ENCODE measurements at places on chromosomes 7 and 10. TPM values are rescaled to one million over a fixed set of nuclear protein-coding genes. Genes with fewer than 3 reads are reported as not detected.
A peak's percentile ranks its signal among the peaks of the same experiment; 100 is the strongest.

Gene POLL
- total RNA-seq, result 11.3 TPM

Gene WASHC2A
- 14.8 TPM for total RNA-seq

Gene CYREN
- 20.3 TPM for total RNA-seq

Gene GIMAP6
- 17.5 TPM for total RNA-seq

Gene SLC39A12
- 0.05 TPM for total RNA-seq

Gene HYAL4
- total RNA-seq, result not detected

Gene UNCX
- not detected for total RNA-seq

Gene SH2D4B
- 0.19 TPM for total RNA-seq

GRCh38 chr10:103067484-103067883 lies 125.6 kb downstream of the NT5C2 start:
- no peak overlapping the region for H3K4me3 ChIP-seq
- H3K4me1 ChIP-seq, result no peaks in the 10 kb centered on the region
- H3K27me3 ChIP-seq, result no peaks in the 10 kb centered on the region

DNA sequence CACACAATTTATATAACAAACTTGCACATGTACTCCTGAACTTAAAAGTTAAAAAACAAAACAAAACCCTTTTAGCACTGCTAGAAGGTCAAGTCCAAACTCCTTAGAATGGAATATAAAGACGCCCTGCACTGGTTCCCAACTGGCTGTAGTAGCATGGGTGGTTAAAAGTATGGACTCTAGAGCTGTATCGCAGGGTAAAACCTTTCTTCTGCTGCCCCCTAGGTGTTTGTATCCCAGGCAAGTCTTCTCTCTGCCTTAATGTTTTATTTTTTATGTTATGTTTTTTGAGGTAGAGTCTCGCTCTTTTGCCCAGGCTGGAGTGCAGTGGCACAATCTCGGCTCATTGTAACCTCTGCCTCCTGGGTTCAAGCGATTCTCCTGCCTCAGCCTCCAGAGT lies 35.2 kb downstream of the LSMEM1 start:
- no peaks in the 10 kb centered on the region for H3K4me1 ChIP-seq
- H3K4me3 ChIP-seq, result no peak overlapping the region
- no peaks in the 10 kb centered on the region for H3K36me3 ChIP-seq
- no peaks in the 10 kb centered on the region for H3K27me3 ChIP-seq
- H3K27ac ChIP-seq, result no peak overlapping the region

- H3K4me1 ChIP-seq, result no peaks in the 10 kb centered on the region
- H3K4me3 ChIP-seq, result no peak overlapping the region
- no peaks in the 10 kb centered on the region for H3K36me3 ChIP-seq
- no peak for DNase-seq
These were observed 32.7 kb downstream of the VWA2 start for GRCh38 chr10:114271779-114272167.

GRCh38 chr10:62632071-62632809 lies 172.3 kb upstream of the ADO start:
- H3K36me3 ChIP-seq, result no peaks in the 10 kb centered on the region
- no peak for DNase-seq
- H3K27ac ChIP-seq, result no peak overlapping the region

DNA sequence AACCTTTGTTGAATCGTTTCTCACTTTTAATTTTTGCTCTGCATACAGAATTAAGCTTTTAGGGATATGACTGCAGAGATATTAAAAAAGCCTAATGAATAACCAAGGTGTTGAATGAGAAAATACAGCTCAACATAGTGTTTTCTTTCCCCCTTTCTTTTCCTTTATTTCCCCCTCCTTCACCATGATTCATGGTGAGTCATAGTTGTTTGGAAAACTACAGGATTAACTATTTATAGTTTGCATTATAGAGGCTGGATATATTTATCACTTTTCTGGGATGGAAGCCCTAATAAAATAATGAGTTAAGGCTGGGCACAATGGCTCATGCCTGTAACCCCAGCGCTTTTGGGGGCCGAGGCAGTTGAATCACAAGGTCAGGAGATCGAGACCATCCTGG lies 115.0 kb downstream of the DNAJB9 start:
- H3K36me3 ChIP-seq, result no peaks in the 10 kb centered on the region
- H3K27me3 ChIP-seq, result no peaks in the 10 kb centered on the region
- H3K4me3 ChIP-seq, result no peak overlapping the region
- H3K27ac ChIP-seq, result no peak overlapping the region
- DNase-seq, result no peak

- H3K4me3 ChIP-seq, result no peak overlapping the region
- no peaks in the 10 kb centered on the region for H3K27me3 ChIP-seq
- no peaks in the 10 kb centered on the region for H3K36me3 ChIP-seq
- no peaks in the 10 kb centered on the region for H3K4me1 ChIP-seq
- no peak overlapping the region for H3K27ac ChIP-seq
- DNase-seq, result no peak
These were observed 975.2 kb downstream of the SORCS1 start for GRCh38 chr10:106189292-106189691.

DNA sequence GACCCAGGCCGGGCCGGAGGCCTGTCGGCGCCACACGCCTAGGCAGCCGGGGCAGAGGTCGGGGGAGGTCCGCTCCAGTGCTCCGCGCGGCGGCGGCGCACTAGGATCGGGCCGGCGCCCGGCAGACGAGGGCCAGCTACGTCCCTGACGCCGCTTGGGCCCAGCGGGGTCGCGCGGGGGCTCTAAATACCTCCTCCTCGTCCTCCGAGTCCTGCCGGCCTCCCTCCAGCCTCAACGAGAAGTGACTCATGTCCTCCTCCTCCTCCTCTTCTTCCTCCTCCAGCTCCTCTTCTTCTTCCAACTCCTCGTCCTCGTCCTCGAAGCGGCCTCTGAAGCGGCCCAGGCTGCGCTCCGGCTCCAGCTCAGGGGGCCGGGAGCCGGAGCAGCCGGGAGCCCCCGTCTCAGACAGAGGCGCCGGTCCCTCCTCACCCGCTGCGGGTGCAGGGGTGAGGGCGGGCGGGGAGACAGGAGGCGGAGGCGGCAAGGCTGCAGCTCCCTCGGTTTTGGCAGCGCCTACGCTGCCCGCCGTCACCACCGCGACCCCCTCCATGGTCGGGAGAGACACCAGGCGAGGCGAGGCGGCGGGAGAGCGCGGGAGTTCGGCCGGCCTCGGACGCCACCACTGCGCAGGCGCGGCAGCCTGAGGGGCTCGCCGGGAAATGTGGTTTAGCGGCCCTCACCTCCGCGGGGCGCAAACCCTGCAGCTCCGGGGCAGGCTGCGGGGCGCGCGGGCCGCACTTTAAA lies at the start of gene PCGF6:
Gene PCGF6, minus strand, starts transcription at position 624 of the 744 bp plus-strand sequence. Its CDS starts 74 bp downstream, at position 550.
- H3K27me3 ChIP-seq, result no peaks in the 10 kb centered on the region
- peak within 1 kb of the TSS; percentile 52 for H3K27ac ChIP-seq
- peak; percentile 82 for DNase-seq
- H3K4me3 ChIP-seq, result peak within 1 kb of the TSS; percentile 52
- peaks cover 3% of the 10 kb centered on the region for H3K4me1 ChIP-seq

DNA sequence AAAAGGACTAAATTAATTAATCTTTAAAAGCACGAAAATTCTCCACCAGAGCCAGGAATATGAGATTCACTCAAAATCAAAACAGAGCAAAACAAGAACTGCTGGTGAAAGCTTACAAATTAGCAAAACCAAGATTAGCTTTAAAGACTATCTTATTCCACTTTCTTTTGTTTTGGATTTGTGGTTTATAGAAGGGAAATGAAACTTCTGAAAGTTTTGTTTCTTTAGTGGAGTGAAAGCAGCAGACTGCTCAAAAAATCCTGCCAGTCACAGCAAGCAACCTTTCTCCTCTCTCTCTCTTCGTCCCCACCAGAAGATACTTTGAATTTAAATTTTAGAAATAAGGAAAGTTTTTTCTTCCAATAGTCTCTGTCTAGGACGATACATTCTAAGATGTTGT lies 7.8 kb downstream of the ACTA2 start:
- H3K4me3 ChIP-seq, result no peak overlapping the region
- H3K27me3 ChIP-seq, result no peaks in the 10 kb centered on the region
- no peaks in the 10 kb centered on the region for H3K36me3 ChIP-seq

Measured in liver (tissue), 10 donors.